Activated T-cell treated with anti-CD3 and anti-CD28 coated beads for 48 hours (primary cell): ENCODE measurements at places on chromosomes 11 and 22.
A peak's percentile ranks its signal among the peaks of the same experiment; 100 is the strongest.

DNA sequence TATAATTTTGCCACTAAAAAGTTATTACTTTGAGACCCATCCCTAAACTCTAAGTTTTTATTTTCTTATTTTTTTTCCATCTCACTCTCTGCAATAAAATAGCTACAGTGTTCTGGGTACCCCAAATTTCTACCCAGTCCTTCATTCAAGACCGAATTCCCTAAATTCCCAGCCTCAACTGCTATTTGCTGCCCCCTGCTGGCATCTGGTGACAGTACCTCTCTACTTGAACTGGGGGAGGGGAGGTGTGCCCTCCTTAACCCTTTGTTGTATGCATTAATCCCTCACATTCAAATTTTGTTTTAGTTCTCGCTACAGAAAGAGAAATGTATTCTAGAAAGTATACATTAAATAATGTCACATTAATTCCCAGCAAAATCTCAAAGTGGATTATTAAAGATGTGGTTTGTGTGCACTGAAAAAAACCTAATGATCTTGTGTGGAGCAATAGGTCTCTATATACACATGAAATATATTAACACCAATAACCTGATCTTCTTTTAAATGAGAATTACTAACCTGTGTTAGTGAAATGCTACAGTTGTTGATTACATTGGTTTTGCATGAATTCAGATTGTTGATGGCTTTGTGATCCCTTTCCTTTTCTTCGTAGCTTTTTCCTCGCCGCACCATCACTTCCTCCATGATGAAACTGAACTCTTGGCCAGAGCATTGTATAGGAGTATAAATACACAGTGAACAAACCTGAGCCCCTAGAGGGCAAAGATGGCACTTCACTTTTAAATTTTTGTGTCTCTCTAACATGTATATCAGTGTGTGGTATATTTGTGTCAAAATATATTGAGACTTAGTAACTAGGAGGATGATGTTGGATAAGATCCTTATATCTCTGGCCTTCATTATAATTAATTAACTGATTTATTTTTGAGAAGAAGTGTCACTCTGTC is 590.0 kb downstream of the METTL15 start:
- peak; percentile 6 for DNase-seq

DNA sequence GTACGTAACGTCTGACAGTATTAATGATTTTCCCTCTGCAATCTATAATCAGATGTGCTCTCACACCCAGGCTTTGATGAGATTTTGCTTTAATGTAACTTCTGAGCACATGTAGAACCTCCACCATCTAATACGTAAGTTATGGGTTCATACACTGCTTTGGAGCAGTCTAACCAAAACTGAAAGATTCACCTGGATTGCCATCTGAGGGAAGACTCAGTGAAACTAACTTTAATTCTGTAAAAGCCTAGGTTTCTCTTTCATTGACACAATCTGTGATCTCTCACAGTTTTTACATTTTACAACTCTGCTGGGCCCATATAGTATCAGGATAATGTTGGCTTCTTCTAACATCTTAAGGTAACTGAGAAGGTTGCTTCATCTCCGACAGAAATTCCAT is 30.1 kb upstream of the MTNR1B start:
- DNase-seq = no peak

DNA sequence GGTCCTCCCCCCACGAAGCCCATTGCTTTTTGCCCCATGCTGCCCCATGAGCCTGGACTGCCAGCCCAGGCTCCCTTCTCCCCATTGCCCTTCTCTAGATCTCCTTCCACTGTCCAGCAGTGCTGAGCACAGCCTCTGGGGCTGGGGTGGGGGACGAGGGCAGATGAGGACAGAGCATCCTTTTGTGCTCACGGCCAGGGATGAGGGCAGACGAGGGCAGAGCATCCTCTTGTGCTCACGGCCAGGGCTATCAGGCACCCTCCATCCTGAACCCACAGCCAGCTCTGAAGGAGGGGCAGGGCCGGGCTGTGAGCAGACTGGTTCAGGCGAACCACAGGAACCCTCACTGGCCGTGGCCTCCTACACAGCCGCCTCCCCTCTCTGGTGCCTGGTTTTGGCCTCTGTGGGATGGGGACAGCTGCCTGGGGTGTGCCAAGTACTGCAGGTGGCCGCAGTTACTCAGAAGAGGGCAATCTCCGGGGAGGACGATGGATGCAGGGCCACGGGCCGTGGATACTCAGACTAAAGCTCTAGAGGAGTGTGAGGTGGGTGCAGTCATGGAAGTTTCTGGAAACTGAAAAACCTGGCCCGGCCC is 1258.8 kb downstream of the BRD1 start:
- no peak for DNase-seq

GRCh38 chr22:38069372-38070249 is 12.4 kb downstream of the PICK1 start:
- no peak for DNase-seq

DNA sequence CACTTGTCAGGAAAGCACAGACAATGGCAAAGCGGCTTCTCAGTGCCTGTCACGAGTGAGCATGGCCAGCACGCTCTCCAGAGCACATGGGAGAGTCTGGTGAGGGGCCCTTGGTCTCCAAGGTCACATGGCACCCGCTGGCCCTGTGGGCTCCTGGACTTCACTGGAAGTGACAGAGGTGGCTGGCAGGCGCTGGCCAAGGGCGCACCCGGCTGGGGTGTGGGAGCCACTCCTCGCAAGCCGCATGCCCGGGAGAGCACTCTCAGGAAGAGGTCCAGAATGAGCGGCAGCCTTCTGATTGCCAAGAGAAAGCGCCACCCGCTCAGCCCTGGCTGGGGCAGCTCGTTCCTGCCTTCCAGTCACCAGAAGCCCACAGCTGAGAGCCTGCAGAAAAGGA is 17.1 kb upstream of the MOB2 start:
- no peak for DNase-seq

DNA sequence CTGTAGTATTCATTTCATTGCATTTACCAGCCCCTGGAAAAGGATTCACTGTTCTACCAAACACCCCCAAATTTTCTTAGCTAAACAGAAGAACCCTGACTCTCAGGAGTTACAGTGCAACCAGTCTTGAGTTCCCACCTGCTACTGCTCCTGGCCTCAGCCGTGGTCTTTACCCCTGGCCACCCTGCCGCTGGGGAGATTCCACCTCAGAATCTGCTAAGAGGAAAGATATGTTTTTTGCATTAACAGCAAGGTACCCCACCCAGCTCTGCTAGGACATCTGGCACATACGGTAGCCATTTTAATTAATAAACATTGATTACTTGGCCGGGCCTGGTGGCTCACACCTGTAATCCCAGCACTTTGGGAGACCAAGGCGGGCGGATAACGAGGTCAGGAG is 9.0 kb downstream of the JAML start:
- DNase-seq = no peak

DNA sequence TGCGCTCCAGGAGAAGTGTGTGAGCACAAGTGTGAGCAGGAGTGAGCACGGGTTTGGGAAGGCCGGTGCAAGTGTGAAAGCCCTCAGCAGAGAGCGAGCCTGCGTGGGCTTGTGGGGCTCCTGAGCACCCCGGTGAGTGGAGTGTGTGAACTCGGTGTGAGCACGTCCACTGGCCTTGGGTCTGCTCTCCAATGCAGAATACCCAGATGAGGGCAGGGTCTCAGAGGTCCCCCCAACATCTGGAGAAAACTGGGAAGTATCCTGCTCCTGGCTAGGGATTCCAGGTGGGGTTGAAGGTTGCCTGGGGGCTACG is 1.2 kb downstream of the ESRRA start:
- no peak for DNase-seq

- DNase-seq = no peak
These were observed 96.5 kb downstream of the RRM1 start for GRCh38 chr11:4191031-4191571.

DNA sequence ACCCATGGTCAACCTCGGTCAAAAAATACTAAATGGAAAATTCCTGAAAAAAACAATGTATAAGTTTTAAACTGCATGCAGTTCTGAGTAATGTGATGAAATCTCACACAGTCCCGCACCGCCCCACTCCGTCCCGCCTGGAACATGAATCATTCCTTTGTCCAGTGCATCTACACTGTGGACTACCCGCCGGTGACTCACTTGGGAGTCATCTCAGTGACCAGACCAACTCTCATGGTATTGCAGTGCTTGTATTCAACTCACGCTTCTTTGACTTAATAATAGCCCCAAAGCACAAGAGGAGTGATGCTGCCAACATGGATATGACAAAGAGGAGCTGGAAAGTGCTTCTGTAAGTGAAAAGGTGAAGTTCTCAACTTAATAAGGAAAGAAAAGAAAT is 48.8 kb downstream of the ARHGAP32 start:
- DNase-seq = no peak

- peak; percentile 50 for DNase-seq
These were observed 2.2 kb upstream of the RPS6KA4 start for GRCh38 chr11:64356498-64357411.

DNA sequence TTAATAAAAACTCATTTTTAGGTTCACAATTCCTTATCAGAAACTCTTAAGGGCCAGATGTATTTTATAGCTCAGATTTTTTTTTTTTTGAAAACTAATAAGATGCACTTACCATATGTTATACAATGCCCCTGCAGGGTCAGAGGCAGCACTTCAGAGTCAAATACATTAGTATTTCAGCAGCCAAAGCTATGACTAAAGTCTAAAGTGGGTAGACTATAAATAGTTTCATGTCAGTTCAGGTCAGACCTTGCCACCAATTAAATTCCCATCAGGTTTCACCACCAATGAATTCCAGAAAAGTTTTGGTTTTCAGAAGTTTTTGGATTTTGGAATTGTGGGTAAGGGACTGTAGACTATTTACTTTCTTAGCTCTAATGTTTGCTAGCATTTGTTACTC is 75.9 kb downstream of the FAM83F start:
- no peak for DNase-seq

DNA sequence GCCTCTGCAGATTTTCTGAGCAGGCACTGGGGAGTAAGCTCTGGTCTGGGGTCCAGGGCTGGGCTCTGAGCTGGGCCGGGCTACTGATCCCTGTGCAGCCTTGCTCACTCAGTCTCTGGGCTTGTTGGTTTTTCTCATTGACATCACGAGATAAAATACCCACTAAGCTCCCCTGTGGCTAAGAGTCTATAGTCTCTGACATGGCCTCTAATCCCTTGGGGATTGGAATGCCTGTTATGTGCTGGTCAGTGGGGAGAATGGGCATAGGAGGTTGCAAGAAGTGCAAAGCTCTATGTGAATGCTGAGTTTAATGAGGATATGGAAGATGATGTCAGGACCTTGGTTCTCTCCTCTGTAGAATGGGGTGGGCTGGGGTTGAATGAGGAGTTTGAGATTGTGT is 23.3 kb downstream of the ELF5 start:
- DNase-seq = no peak

DNA sequence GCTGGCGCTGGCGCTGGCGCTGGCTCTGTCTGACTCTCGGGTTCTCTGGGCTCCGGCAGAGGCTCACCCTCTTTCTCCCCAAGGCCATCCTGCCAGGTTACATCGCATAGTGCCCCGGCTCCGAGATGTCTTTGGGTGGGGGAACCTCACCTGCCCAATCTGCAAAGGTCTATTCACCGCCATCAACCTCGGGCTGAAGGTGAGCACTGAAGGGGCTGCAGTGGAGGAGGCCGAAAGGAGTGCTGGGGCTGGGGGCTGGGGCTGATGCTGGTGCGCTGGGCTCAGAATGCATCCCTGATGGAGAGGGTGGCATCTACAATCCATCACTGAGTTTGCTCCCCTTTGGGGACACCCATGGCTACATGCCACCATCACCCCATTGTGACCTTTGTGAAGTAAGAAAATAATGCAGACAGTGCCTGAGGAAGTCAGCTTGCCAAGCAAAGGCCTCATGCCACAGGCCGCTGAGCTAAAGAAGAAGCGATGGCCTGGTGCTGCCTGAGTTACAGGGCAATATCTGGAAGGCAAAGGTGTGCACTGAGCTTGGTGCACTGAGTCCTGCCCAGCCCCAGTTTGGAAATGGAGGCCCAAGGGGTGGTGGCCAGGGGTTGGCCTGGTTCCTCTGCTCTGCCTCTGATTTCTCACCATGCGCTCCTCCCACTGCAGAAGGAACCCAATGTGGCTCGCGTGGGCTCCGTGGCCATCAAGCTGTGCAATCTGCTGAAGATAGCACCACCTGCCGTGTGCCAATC is 620 bp downstream of the SMPD1 start:
- no peak for DNase-seq

- DNase-seq = no peak
These were observed 25.1 kb upstream of the LDLRAD3 start for GRCh38 chr11:35918716-35919115.

DNA sequence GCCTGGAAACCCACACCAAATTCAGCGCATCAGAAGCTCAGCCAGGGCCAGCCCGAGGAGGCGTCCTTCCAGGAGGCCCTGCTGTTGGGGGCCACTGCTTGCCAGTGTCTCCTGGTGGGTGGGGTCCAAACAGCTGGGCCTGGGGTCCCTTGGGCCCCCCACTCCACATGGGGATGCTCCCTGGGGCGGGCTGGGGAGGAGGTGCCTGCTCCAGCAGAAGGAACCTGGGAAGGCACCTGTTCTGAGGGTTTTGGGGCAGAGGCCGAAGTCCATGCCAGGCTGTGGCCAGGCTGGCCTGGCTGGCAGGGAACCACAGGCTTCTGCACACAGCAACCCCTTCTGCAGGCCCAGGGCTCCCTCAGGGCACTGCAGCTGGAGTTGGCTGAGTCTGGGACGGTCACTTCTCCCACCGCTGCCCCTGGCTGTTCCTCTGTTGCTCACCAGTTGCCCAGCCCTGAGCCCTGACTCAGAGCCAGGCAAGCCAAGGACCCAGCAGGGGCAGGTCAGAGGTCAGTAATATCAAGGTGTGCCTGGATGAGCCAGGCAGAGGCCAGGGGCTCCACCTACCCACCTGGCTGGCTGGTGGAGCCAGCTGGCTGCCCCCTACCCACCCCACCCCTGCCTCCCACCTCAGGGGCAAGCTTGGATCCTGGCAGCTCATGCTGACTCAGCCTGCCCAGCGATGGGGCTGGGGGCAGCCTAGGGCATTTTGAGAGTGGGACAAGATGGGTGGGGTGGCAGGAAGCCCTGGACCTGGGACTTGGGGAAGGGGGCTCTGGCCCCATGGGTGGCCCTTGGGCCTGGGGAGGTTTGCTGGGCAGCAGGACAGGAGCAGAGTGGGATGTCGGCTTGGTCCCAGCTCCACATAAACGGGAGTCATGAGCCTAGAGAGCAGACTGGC is 12.0 kb upstream of the PHLDA2 start:
- DNase-seq = no peak

- DNase-seq = no peak
These were observed 31.6 kb upstream of the IZUMO1R start for GRCh38 chr11:94272738-94273313.

- no peak for DNase-seq
These were observed 3.7 kb upstream of the SIK2 start for GRCh38 chr11:111598559-111598958.

- no peak for DNase-seq
These were observed 15.3 kb upstream of the RAB30 start for GRCh38 chr11:83087035-83087434.

- no peak for DNase-seq
These were observed 36.1 kb upstream of the CLPB start for GRCh38 chr11:72470386-72470785.

- DNase-seq = no peak
These were observed 13.6 kb upstream of the CDC42EP1 start for GRCh38 chr22:37546437-37547250.

DNA sequence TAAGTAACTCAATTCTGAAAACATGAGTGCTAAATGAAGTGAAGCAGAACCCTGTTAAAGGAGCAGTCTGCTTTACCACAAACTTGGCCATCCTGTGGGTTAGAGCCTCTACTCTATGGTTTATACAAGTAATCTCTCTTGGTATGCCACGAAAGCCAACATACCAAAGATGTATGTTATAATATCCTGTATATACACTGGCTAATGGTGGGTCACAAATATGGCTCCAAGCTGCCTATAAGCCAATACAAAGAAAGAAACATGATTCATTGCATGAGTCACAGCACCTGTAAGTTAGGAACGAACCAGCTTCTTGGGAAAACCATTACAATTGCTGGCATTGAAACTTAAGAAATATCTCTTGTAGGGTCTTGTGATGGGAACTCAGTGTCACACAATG is 16.1 kb downstream of the XRRA1 start:
- DNase-seq = no peak
